ENCODE measurements at places on chromosomes 3 and 15. TPM values are rescaled to one million over a fixed set of nuclear protein-coding genes. Genes with fewer than 3 reads are reported as not detected.

The ULK4 gene
- 21.1 TPM for total RNA-seq

The ROPN1 gene
- total RNA-seq = 0.16 TPM

DNA sequence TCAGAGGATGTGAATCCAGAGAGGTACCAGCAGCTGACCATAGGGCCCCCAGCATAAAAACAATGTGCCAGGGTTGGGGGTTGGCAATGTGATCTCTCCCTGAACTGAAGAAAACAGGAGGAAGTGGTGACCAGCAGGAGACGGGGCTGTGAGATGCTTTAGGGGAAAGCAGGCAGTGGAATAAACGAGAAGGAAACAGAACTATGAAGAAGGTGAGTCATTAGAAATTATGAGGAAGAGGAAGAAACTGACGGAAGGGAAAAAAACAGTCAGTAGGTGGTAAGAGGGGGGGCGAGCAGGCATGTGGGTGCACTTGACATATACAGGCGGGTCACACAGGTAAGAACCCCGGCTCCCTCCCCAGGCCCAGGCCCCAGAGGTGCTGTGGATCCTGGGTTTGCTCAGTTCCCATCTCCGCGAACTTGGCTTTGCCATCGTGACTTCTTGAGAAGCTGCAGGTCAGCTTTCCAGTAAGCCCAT lies 42.2 kb upstream of the B3GNT5 start:
- no peak for DNase-seq

DNA sequence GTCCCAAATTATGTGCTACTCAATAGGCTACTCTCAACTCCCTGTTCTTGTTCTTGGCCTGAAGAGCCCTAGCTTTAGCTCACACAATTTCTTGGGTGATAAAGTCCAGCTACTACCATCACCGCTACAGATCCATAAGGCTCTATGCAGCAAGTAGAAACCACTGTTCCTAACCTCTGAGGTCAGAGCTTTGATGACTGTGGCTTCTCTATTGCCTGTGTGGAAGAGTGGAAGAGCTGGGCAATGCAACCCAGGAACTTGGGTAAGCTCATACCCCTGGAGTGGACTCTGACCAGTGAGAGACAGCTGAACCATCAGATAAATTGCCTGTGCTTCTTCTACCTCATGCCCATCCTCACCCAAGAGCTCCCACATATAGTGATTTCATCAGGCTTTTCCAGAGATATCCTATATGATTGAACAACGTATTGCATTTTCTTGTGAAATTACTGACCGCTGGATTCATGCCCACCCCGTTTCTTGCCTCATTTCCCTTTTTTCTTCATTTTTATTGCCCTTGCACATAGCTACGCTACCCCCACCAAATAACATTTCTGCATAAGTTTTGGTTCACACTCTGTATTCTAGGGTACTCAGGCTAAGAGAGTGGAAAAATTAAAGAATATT lies 172.3 kb upstream of the MBNL1 start:
- DNase-seq = no peak

DNA sequence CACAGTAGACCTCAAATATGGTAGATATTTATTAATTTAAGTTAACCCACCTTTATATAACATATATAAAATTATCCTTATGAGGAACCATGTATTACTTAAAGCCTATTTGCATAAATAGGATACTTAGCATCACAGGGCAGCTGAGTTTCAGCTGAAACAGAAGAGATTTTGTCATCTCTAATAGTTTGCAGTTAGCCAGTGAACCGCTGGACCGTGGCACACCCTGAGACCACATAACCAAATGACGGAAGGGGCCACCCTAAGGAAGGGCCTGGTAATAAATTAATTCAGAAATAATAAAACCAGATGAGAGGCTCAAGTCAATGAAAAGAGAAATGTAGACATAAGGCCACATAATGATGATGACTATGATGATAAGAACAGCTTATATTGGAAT lies 107.7 kb downstream of the MYO5A start:
- no peak for DNase-seq
